Frontal cortex (tissue), 4 donors: ENCODE measurements at places on chromosomes 5 and 9. TPM values are rescaled to one million over a fixed set of nuclear protein-coding genes. Genes with fewer than 3 reads are reported as not detected.

The IL3 gene
- total RNA-seq, result not detected

The ACOT12 gene
- 1.6 TPM for total RNA-seq

The KLHL9 gene
- 71.7 TPM for total RNA-seq

GRCh38 chr9:121954477-121955140, 138.5 kb downstream of the TTLL11 start:
- no peak for DNase-seq

GRCh38 chr9:104866191-104866590, 61.8 kb downstream of the ABCA1 start:
- no peak for DNase-seq

DNA sequence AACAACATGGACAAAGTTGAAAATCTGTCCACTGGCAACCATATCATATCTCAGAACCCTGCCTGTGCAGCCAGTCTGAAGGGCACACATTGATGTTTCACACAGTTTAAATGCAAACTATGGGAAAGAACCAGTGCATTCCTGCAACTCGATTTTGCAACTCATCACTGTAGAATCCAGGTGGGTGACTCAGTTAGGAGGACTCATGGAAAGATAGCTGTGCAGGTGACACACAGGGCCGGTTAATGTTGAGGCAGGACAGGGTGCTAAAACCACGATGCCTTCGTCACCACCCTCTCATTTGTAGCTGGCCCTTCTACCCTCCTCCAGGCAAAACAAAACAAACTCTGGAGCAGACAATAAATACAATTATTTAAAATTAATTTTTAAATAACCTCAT, 62.8 kb downstream of the TLE1 start:
- no peak for DNase-seq

DNA sequence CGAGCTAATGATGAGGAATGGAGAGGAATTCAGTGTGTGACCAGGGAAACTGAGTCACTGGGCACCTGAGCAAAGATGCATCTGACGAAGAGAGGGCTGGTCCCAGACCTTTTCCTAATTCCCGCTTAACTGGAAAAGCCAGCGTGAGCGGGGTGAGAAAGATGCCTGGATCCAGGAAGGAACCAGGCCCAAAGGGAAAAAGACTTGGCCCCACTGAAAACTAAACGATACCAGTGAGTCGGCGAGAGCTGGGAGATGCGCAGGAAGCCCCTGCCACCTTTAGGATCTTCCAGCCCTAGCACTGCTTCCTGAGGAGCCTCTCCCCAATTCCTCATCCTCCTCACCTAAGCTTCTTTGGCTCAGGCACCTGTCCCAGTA, 499 bp upstream of the FCHSD1 start:
- no peak for DNase-seq
